Skeletal muscle cell (primary cell): ENCODE measurements at places on chromosomes 5 and 9.

DNA sequence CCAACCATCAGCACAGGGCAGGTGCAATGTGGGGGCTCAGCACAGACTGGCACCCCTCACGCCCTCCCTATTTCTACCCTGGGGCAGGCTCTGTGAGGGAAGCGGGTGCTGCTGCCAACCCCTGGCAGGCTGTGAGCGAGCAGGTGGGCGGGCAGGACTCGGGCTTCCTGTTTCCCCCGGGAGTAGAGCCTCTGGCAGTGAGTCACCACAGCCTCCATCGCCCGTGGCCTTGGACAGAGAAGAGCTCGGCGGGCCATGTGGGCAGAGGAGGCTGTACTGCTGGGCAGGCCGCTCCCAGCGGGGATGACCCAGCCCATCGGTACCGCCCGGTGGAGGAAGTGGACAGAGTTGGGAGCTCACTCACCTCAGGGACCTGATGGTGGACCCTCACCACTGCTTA is 16.6 kb downstream of the KCNT1 start:
- no peak for DNase-seq

- no peak for DNase-seq
Measured at GRCh38 chr5:115209279-115209678, 39.6 kb upstream of the TRIM36 start.

GRCh38 chr5:133467335-133467779 is 145.0 kb downstream of the FSTL4 start:
- DNase-seq: no peak

GRCh38 chr9:126234681-126235335 is 91.8 kb upstream of the MVB12B start:
- DNase-seq: no peak

- no peak for DNase-seq
Measured at GRCh38 chr5:2442496-2443354, 308.8 kb downstream of the IRX2 start.

DNA sequence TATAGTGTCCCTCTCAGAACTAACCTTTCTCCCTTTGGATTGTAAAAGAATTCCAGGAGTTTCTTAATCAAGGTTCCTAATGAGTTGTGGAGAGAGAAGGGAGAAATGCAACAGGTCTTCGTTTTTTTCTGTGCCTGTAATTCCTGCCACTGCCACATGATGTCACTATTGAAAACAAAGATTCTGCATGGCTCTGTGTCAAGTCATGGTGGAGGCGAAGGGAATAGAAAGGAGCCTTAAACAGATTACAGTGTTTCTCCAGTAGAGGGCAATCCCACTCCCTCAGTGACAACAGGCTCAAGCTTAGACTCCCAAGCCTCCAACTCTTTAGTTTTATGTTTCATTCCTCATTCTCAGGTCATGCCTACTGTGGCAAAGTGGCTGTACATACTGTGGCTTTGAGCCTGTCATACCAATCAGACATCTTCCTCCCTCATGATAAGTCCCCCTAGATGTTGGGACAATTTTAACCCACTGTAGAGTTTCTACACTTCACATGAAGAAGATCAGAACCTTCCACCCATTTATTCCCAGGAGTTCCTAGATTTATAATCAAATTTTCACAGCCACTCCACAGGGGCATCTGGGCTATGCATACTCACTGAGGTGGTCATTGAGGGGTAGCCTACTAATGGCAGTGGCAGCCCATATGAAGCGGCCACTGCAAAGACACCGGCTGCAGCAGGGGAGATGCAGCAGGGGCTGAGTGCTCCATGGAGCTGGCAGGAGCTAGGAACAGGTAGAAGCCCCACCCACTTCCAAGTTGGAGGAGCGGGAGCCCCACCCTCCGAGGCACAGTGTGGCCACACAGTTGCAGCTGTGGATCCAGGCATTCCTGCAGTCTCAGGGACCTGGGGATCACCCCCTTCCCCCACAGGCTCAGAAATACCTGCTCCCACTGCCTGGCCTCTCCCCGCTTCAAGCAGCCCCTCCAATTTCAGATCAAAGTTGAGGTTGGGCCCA is 97.4 kb upstream of the TRIM32 start:
- DNase-seq: no peak

DNA sequence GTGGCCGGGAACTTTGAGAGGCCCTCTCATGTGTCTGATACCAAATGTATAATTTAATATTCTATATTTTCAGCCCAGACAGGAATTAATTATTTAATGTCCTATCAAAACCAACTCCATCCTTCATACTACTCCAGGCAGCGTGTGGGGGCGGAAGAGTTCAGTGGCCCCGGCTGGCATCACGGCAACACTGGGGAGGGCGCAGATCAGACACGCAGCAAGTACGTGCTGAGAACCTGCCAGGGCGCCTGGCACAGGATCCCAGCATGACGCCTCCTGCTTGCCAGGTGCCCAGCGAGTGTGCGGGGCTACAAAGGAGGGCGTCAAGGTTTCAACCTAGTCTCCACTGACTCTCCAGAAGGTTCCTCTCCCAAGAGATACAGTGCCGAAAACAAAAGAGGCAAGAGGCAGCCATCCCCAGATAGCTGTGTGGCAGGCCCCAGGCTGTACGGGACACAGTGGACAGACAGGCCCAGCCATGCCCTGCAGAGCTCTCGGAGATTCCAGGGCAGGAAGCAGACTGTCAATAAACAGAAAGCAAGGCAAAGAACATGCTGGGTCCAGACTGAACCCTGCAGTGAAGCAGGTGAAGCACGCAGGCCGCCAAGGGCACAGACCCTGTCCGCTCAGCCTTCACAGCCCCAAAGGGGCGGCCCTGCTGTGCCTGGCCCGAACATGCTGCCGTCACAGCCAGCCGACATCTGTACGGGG is 110.3 kb downstream of the VAV2 start:
- no peak for DNase-seq
